ENCODE measurements at places on chromosomes 12 and 14. TPM values are rescaled to one million over a fixed set of nuclear protein-coding genes. Genes with fewer than 3 reads are reported as not detected.

VIPAS39 gene
- 32.7 TPM for total RNA-seq

PLEKHH1 gene
- 0.11 TPM for total RNA-seq

DENR gene
- total RNA-seq: 29.4 TPM

NYNRIN gene
- total RNA-seq: 3.9 TPM

SOAT2 gene
- not detected for total RNA-seq

AKAP3 gene
- 1.3 TPM for total RNA-seq

PXN gene
- total RNA-seq: 45.4 TPM

PPM1H gene
- 0.95 TPM for total RNA-seq

PTGER2 gene
- 0.11 TPM for total RNA-seq

TAS2R8 gene
- total RNA-seq: 0.11 TPM

ESYT1 gene
- total RNA-seq: 275 TPM

PITPNM2 gene
- 2.2 TPM for total RNA-seq

METTL25 gene
- total RNA-seq: 17.0 TPM

AKAP6 gene
- 0.86 TPM for total RNA-seq

SLC8A3 gene
- 0.17 TPM for total RNA-seq

PTPRO gene
- not detected for total RNA-seq

SLC10A1 gene
- total RNA-seq: not detected

TTC9 gene
- 0.52 TPM for total RNA-seq

BCAT1 gene
- 169 TPM for total RNA-seq

ZNF410 gene
- 50.7 TPM for total RNA-seq
